Endodermal cell (in vitro differentiated cells): ENCODE measurements at places on chromosomes 16 and 17. TPM values are rescaled to one million over a fixed set of nuclear protein-coding genes. Genes with fewer than 3 reads are reported as not detected.

Gene SPATA22
- total RNA-seq, result not detected in 3 replicates

Gene KCNJ12
- 1.6 and 2.3 TPM in 2 replicates for total RNA-seq

Gene KLHL10
- not detected in 2 replicates for total RNA-seq

Gene C17orf107
- 3.8 and 4.8 TPM in 2 replicates for total RNA-seq

Gene HEATR9
- total RNA-seq, result not detected in 3 replicates

Gene C17orf100
- total RNA-seq, result 2.7 to 4.8 TPM (median 3.1 TPM) in 3 replicates

Gene YBX2
- total RNA-seq, result 6.6 and 6.9 TPM in 2 replicates

Gene KRTAP4-4
- not detected in 2 replicates for total RNA-seq

Gene PIK3R5
- 9.1 and 10.4 TPM in 2 replicates for total RNA-seq

Gene PYDC1
- total RNA-seq, result 0.84 TPM in 1 of 3 replicates, not detected in the others

Gene PTX4
- not detected in 2 replicates for total RNA-seq

Gene KRTAP1-5
- total RNA-seq, result not detected in 3 replicates

Gene CIBAR2
- not detected in 3 replicates for total RNA-seq

Gene VAT1L
- total RNA-seq, result 4.1 and 6.4 TPM in 2 replicates

Gene MT3
- total RNA-seq, result not detected in 2 replicates

Gene NPIPA3
- 2.3 to 11.3 TPM (median 7.1 TPM) in 3 replicates for total RNA-seq

- no peak for DNase-seq
- peaks cover 9% of the 10 kb centered on the region for H3K36me3 ChIP-seq
- no peak overlapping the region for H3K27ac ChIP-seq
- H3K4me3 ChIP-seq, result no peak overlapping the region
- no peaks in the 10 kb centered on the region for H3K27me3 ChIP-seq
Observed at GRCh38 chr17:77303620-77304019, 162.9 kb downstream of the SEC14L1 start.

GRCh38 chr16:54266363-54266955 is 20.1 kb downstream of the IRX3 start:
- no peak overlapping the region for H3K4me3 ChIP-seq
- no peak for DNase-seq
- no peak overlapping the region for H3K27ac ChIP-seq
- no peaks in the 10 kb centered on the region for H3K36me3 ChIP-seq
- no peaks in the 10 kb centered on the region for H3K27me3 ChIP-seq

DNA sequence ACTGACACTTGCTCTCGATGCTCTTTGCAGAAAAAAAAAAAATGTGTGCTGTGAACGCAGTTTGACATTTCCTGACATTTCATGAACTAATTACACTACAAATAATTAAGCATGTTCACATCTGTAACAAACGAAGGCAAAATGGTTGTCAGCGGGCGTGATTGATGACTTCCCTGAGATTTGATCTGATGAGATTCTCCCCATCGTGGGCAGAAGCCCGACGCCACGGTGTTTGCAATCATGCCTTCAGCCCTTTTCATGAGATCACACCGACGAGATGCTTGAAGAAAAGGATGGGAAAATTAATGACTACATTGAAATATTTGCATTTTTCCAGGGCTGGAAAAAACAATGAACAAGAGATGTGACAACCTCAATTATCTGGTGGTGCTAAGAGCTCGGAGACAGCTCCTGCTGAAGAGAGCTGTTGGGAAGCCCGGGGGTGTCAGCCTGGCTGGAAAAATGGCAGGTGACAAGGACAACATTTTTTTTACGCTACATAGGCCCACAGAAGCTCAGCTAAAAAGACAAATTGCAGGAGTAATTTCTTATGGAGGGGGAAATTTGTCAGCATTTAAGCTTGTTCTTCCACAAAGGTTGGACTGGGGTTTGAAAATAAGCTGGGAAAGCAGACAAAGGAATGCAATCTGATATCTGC is 259.4 kb upstream of the IRX3 start:
- peak overlapping the region; percentile 76 for H3K27ac ChIP-seq
- peaks cover 3% of the 10 kb centered on the region for H3K4me1 ChIP-seq
- H3K27me3 ChIP-seq, result no peaks in the 10 kb centered on the region
- H3K36me3 ChIP-seq, result no peaks in the 10 kb centered on the region
- H3K4me3 ChIP-seq, result no peak overlapping the region

- no peaks in the 10 kb centered on the region for H3K4me1 ChIP-seq
- no peak overlapping the region for H3K27ac ChIP-seq
- H3K4me3 ChIP-seq, result no peak overlapping the region
- no peaks in the 10 kb centered on the region for H3K27me3 ChIP-seq
- peaks cover 67% of the 10 kb centered on the region for H3K36me3 ChIP-seq
Observed at GRCh38 chr17:63833026-63833740, 5.7 kb upstream of the FTSJ3 start.

GRCh38 chr16:48353565-48354163 is 31.5 kb downstream of the SIAH1 start:
- DNase-seq, result peak; percentile 87
- no peak overlapping the region for H3K27ac ChIP-seq
- no peaks in the 10 kb centered on the region for H3K27me3 ChIP-seq
- H3K4me3 ChIP-seq, result no peak overlapping the region
- peaks cover 77% of the 10 kb centered on the region for H3K36me3 ChIP-seq

DNA sequence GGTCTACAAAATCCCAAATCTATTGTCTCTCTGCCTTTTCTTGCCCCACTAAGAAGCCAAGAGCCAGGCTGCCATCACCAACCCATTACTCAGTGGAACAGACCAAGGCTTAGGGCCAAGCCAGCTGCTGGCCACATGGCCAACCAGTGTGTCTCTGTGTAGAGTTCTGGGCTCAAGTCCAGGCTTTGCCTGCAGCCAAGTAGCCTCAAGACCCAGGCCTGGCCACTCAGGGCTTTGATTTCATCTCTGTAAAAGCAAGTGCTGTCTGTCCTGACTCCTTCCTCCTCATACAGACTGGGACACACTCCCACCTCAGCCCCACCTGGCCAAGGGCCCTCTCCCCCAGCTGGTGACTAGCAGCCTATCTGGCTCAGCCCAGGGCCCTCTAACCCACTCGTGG is 14.6 kb downstream of the SREBF1 start:
- H3K4me3 ChIP-seq, result no peak overlapping the region
- H3K27me3 ChIP-seq, result no peaks in the 10 kb centered on the region
- DNase-seq, result no peak
- H3K27ac ChIP-seq, result no peak overlapping the region
- H3K36me3 ChIP-seq, result peaks cover 24% of the 10 kb centered on the region

DNA sequence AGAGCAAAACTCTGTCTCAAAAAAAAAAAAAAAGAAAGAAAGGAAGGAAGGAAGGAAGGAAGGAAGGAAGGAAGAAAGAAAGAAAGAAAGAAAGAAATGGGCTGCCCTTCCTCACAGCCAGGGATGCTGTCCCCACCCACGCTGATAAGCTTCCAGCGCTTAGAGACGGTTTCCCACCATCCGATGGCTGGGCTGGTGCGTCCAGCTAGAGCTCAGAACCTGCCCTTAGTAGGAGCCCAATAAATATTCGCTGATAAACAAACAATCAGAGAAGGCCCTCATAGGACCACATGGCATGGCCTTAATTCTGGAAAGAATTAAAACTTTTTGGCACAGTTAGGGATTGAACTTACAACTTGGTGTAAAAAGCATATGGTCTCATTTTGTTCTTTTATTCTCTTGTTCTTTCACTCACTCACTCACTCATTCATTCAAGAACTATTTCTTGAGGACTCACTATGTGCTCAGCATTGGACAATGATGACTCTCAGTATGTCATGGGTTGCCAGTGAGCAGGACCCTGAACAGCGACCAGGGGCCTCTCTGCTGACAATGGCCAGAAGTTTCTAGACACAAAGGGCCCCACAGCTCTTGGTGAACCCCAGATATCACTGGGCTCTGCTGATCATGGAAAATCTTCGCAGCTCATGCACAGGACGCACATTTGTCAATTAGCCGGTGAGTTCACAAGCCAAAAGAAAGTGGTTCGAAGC is 32.5 kb upstream of the TNRC6C start:
- H3K36me3 ChIP-seq, result no peaks in the 10 kb centered on the region
- H3K27me3 ChIP-seq, result no peaks in the 10 kb centered on the region
- no peak overlapping the region for H3K27ac ChIP-seq
- no peak overlapping the region for H3K4me3 ChIP-seq
- DNase-seq, result peak; percentile 57

- no peaks in the 10 kb centered on the region for H3K27me3 ChIP-seq
- DNase-seq, result no peak
- no peaks in the 10 kb centered on the region for H3K36me3 ChIP-seq
- H3K4me3 ChIP-seq, result no peak overlapping the region
- peak overlapping the region; percentile 95 for H3K27ac ChIP-seq
- H3K4me1 ChIP-seq, result no peaks in the 10 kb centered on the region
Observed at GRCh38 chr17:34130544-34130943, 124.5 kb upstream of the CCL2 start.

- no peak for DNase-seq
- H3K4me1 ChIP-seq, result no peaks in the 10 kb centered on the region
- no peak overlapping the region for H3K27ac ChIP-seq
- H3K36me3 ChIP-seq, result peaks cover 29% of the 10 kb centered on the region
- H3K4me3 ChIP-seq, result no peak overlapping the region
Observed at GRCh38 chr17:76405967-76406647, 21.7 kb downstream of the SPHK1 start.

- H3K4me1 ChIP-seq, result no peaks in the 10 kb centered on the region
- DNase-seq, result no peak
- H3K27me3 ChIP-seq, result no peaks in the 10 kb centered on the region
- H3K4me3 ChIP-seq, result no peak overlapping the region
- no peak overlapping the region for H3K27ac ChIP-seq
Observed at GRCh38 chr16:14472357-14472756, 157.7 kb downstream of the PARN start.

DNA sequence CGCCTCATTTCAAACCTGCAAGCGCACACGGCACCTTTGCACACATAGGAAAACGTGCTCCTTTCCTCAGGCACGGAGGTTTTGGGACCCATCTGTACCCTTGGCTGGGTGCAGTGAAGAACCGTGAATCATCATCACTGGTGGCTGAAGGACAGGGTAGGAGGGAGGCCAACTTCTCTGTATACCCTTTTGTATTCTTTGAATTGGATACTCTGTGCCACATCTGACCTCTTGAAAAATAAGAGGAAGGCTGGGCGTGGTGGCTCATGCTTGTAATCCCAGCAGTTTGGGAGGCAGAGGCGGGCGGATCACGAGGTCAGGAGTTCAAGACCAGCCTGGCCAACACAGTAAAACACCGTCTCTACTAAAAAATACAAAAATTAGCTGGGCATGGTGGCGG is 11.7 kb downstream of the GPRC5B start:
- H3K27ac ChIP-seq, result no peak overlapping the region
- no peak overlapping the region for H3K4me3 ChIP-seq

DNA sequence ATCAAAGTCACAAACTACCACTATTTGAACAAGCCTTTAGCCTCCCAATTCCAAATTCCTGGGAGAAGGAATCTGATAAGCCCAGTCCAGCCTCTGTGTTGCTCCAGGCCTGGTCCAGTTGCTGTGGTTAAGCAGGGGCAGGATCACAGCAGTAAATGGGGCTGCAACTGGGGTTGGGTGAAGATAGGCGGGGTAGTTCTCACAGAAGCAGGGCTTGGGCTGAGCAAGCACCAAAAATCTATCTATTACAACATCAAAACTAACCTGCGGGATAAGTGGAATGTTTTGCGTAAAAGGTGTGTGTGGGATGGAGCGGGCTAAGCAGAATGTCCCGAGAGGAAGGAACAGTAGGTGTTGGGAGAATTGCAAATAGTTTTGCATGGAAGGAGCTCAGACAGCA is 23.0 kb upstream of the RNF135 start:
- H3K27ac ChIP-seq, result no peak overlapping the region
- no peak for DNase-seq

GRCh38 chr17:22128171-22128570 is 435.8 kb downstream of the KCNJ18 start:
- no peaks in the 10 kb centered on the region for H3K4me1 ChIP-seq
- no peaks in the 10 kb centered on the region for H3K27me3 ChIP-seq
- no peaks in the 10 kb centered on the region for H3K36me3 ChIP-seq
- H3K27ac ChIP-seq, result no peak overlapping the region
- DNase-seq, result no peak
- no peak overlapping the region for H3K4me3 ChIP-seq

GRCh38 chr16:86354641-86355513 is 155.4 kb upstream of the FOXF1 start:
- H3K27me3 ChIP-seq, result no peaks in the 10 kb centered on the region
- H3K4me1 ChIP-seq, result no peaks in the 10 kb centered on the region

DNA sequence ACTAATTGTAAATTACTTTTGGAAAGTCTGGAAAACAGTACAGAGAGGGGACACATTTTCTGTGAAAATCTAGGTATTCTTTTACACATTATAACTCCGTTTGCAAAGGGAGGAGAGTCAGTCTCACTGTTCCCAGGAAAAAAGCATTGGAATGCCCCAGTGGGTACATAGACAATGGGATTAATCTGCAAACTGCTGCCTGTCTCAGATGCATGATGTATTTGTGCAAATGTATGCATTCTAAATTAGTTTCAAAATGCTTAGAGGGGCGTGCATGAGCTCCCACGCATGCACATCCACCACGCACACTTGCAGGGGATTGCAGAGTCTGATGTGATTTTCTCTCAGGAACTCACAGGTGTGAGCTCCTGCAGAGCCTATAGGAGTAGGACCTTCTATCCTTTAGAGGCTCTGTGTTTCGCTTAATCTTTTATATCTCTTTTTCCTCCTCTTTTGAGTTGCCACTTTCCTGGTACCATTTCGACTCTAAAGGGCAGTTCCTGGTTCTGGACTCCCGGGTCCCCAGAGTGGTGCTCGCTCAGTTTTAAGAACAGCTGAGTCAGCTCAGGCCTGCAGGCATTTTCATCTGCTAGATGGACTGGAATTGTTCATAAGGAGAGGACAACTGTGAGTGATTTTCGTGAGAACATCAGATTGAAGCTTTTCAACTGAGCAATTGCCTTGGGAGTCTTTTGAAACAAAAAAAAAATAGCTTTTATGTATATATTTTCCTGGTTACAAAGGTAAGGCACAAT is 1.1 kb downstream of the BCO1 start:
- no peak overlapping the region for H3K4me3 ChIP-seq
- peak overlapping the region; percentile 14 for H3K27ac ChIP-seq
- peaks cover 10% of the 10 kb centered on the region for H3K27me3 ChIP-seq
- no peaks in the 10 kb centered on the region for H3K4me1 ChIP-seq
- DNase-seq, result no peak
- H3K36me3 ChIP-seq, result no peaks in the 10 kb centered on the region

GRCh38 chr17:38751144-38751807 is 1.3 kb upstream of the PSMB3 start:
- peak overlapping the region; percentile 99 for H3K4me3 ChIP-seq
- no peaks in the 10 kb centered on the region for H3K27me3 ChIP-seq
- no peaks in the 10 kb centered on the region for H3K4me1 ChIP-seq
- H3K36me3 ChIP-seq, result peaks cover 16% of the 10 kb centered on the region

DNA sequence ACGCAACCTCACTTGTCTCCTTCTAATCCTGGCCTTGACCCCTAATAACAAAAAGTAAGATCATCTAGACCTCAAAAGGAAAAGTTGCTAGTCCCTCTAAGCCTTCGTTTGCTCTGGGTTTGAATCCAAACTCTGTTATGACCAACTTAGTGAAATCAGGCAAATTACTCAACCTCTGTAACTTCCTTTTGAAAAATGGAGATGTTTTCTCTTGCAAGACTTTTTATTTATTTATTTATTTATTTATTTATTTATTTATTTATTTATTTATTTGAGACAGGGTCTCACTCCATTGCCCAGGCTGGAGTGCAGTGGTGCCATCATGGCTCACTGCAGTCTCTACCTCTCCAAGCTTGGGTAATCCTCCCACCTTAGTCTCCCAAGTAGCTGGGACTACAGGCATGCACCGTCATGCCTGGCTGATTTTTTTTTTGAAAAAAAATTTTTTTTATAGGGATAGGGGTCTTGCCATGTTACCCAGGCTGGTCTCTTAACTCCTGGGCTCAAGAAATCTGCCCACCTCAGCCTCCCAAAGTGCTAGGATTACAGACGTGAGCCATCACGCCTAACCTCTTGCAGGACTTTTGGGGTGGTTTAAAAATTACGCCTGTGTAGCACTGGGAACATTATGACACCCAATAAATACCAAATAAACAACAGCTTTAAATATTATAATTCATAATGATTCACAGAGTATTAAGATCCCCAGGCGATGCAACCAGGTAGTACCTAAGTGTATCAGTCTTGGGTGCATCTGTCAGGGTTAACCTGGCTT is 63.4 kb downstream of the PITPNC1 start:
- no peak overlapping the region for H3K4me3 ChIP-seq
- H3K27ac ChIP-seq, result no peak overlapping the region
- DNase-seq, result peak; percentile 38
- no peaks in the 10 kb centered on the region for H3K36me3 ChIP-seq
